Non-pigmented ciliary epithelial cell (primary cell): ENCODE measurements at places on chromosomes 12 and 14.

DNA sequence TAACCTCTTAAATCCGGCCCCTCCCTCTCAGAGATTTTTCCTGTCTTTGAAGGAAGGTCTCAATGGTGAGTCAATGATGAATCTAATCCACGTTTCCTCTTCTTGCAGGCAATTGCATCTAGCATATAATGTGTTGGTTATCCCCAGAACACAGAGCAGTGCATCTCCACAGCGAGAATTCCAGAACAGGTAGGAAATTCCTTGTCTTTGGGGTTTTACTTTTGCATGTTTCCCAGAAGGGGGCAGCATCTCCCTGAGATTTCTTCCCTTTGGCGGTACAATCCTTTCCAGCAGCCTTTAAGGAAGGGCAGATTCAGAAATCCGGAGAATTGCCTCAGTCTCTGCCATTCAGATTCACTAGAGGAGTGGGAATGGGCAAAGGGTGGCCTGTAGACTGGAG lies 128.0 kb downstream of the KCNA5 start:
- peak; percentile 2 for DNase-seq

DNA sequence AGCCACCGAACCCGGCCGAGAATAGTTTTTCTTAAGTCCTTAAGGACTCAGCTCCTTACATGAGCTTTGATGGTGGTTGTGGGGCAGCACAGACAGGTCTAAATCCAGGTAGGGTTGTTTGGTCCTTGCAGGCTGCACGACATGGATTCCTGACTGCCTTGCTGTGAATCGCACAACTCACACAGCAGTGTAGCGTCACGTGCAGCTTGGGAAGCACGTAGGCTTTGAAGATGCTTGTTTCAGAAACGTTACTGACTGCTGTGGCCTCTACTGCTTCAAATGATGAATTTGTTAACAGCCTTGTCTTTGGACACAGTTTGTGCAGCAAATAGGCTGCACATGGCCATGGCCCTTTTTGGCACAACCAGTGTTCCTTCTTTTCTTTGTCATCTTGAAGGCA lies 29.9 kb downstream of the ZBTB42 start:
- no peak for DNase-seq

DNA sequence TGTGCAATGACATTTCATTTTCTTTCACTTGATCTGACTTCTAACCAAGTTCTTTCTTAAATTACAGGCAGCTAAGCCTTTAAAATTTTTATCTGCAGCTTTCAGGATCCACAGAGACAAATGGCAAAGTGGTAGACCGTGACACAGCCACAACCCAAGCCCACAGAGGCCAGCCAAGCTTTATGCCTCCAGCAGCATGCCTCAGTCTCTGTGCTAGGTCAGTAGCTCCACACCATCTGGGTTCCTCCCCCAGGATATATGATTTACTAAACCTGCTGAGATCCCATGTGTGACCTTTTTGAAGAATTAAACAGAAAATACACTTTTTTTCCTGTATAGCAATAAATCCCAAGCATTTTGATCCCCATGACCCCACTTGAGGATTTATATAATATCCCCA lies 290.4 kb upstream of the CAND1 start:
- DNase-seq = no peak

DNA sequence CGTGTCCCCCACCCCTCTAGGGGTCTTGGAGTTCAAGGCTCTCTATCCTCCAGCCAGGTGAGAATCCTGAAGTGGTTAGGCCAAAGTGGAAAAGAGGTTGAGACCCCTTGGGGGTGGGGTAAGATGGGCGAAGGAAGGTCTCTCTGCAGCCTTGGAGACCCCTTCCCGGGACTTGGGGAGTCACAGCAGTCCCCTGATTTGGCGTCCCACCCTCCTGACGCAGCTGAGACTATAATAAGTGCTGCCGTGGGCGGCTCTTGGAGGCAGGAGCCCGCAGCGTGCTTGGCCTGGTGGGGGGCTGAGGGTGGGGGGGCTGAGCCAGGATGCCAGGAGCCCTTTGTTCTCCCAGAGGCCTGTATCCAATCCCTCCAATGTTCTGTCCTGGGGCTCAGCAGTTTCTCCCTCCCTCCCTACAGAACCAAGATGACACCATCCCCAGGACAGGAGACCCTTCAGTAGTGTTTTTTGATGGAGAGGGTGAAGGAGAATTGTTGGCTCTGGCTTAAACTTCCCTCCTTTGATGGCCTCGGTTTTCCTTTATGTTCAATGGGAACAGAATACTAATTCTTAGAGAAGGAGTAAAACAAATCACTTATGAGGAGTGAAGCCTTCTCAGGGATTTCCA lies 1.5 kb upstream of the AGAP2 start:
- DNase-seq = no peak

- DNase-seq = no peak
Observed at GRCh38 chr14:62696331-62696924, 348.8 kb downstream of the KCNH5 start.

GRCh38 chr12:75872762-75873161 lies 158.8 kb downstream of the PHLDA1 start:
- no peak for DNase-seq

- DNase-seq = no peak
Observed at GRCh38 chr12:26817183-26817591, 15.8 kb downstream of the ITPR2 start.

DNA sequence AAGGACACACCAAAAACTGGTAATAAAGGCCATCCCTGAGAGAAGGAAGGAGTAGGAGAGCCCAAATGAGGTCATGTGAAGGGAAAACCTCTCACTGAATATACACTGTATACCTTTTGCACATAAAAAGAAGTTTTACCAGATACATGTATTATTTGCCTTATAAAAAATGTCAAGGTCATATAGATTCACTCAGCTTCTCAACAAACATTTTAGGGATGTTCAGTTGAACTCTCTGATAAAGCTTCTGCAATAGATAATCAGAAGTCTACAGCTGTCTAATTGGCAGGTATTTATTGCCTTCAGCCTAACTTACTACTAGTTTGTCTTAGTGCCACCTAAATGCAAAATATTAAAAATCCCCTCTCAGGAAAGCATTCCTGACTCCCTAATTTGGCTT lies 8.7 kb downstream of the SLC11A2 start:
- no peak for DNase-seq

DNA sequence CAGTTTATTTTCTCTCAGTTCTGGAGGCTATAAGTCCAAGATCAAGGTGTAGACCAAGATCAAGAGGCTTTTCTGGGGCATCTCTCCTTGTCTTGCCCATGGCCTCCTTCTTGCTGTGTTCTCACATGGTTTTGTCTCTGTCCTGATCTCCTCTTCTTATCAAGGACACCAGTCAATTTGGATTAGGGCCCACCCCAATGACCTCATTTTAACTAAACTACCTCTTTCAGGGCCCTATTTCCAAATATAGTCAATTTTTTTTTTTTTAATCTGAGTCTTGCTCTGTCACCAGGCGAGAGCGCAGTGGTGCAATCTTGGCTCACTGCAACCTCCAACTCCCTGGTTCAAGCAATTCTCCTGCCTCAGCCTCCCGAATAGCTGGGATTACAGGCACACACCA lies 50.8 kb downstream of the TSHR start:
- no peak for DNase-seq

DNA sequence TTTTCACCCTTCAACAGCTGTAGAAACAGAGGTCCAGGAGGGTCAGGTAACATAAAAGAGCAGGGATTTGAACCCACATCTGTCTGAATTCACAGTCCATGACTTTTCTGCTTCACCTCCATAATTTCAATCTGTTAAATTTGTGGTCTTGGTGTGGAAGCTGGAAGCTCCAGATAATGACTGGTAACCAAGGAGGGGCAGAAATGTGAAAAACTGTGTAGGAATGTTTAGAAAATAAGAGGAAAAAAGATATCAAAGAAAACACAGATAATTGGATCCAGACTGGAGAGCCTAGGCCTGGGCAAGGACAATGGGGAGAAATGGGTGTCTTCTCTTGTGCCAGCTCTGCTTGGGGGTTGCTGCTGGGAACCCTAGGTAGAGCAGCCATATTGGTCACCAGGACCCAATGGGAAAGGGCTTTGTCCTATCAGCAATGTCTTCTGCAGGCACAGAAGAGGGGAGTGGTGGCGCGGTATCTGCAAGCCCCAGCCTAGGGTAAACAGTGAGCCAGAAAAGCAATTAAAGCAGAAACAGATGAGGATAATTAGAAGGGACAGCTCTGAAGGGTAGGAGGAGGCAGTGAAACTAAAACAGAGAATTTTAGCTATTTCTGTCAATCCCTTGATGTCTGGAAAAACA lies 54.3 kb upstream of the CCDC91 start:
- DNase-seq = no peak

DNA sequence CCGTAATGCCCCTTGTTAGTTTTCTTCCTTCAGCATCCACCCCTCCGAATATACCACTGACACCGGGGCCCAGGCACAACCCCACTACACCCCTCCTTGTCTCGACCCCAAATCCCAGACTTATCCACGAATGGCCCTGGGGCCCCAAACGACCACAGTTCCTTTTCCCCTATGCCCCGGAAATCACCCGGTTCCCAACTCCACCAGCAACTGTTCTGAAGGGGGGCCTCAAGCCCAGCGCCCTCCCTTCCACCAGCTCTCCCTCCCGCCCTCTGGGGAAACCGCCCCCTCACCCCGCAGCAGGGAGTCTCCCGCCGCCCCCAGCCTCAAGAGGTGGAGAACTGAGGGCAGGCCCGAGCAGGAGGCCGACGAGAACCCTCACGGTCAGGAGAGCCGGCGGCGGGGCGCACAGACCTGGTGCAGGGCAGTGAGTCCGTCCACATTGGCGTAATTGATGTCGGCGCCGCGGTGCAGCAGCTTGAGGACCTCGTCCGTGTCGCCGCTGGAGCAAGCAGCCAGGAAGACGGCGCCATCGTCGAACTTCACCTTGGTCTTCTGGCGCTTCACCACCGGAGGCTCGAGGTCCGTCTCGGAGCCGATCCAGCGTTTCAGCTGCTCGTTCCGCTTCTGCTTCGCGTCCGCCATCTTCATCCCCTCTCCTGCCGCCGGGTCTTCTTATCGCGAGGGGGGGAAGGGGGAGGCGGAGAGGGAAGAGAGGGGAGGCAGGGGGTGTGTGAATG lies 446 bp downstream of the PPP1R12A start:
- DNase-seq = no peak

- DNase-seq = no peak
Observed at GRCh38 chr12:124224535-124225110, 70.3 kb upstream of the RFLNA start.

- DNase-seq = no peak
Observed at GRCh38 chr12:19245106-19245505, 115.6 kb downstream of the PLEKHA5 start.

GRCh38 chr12:53977596-53978445 lies 3.1 kb upstream of the HOTAIR start:
- DNase-seq = no peak

- no peak for DNase-seq
Observed at GRCh38 chr12:6084261-6084968, 40.1 kb downstream of the VWF start.

- no peak for DNase-seq
Observed at GRCh38 chr12:1590221-1590979, 4.0 kb downstream of the FBXL14 start.

DNA sequence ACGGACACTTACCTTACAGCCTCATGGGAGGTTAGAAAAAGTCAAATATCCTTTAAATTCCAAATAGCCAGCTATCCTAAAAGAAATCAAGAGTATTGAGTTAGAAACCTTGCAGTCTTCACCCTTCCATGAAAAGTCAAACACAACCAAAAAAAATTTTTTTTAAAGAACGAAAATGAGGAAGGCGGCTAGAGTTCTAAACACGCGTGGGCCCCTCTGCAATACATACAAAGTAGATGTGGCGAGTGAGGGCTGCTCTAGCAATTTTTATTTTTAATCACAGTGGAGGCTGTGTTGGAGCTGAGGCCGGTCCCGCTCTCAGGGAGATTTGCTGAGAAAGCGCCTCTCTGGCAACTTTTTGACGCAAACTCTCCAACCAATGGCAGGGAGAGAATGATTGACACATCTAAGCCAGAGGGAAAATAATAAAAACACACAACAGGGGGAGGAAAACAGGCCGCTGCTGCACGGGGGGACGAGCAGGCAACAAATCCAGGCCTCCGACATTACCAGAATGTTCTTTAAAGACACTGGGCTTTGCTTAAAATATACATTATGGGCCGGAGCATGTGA lies at the start of gene OTX2:
Gene OTX2 (minus strand): TSS at position 333 of the 573 bp plus-strand sequence. CDS start 5,023 bp downstream, outside the sequence.
- no peak for DNase-seq

DNA sequence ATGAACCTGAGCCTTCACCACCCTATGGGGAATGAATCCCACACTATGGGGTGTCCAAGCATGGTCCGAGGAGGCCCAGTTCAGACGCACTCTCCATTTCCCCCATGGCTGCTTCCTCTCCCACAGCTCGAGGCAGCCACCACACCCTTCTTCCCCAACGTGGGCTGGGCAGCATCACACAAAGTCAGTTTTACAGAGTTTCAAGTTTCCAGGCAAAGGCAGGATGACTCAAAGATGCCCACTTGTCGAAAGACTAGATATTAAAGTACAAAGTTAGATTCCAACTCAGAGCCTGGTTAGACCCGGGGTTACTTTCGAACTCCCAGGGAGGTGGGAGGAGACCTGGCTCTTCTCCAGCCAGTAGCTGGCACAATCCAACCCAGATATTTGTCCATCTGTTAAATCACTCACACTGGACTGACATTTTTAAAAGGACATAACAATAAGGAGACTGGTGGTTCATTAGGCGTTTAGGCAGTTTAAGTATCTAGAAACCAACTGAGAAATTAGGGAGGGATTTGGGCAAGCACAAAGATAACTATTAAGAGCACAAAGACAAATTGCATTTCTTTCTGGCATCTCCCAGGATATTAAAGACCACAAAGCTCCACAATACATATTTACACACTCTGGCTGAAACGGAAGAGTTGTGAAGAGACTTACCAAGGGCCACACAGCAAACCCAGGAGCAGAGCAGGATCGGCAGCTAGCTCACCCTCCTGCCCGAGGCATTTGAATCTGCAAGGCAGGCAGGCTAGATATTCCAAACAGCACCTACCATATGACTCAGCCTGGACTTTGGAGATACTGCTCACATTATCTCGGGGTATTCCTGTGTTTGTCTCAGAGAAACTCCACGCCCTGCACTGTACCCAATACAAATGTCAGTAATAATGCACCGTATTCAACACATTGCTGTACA lies 34.8 kb downstream of the TMCC3 start:
- no peak for DNase-seq

DNA sequence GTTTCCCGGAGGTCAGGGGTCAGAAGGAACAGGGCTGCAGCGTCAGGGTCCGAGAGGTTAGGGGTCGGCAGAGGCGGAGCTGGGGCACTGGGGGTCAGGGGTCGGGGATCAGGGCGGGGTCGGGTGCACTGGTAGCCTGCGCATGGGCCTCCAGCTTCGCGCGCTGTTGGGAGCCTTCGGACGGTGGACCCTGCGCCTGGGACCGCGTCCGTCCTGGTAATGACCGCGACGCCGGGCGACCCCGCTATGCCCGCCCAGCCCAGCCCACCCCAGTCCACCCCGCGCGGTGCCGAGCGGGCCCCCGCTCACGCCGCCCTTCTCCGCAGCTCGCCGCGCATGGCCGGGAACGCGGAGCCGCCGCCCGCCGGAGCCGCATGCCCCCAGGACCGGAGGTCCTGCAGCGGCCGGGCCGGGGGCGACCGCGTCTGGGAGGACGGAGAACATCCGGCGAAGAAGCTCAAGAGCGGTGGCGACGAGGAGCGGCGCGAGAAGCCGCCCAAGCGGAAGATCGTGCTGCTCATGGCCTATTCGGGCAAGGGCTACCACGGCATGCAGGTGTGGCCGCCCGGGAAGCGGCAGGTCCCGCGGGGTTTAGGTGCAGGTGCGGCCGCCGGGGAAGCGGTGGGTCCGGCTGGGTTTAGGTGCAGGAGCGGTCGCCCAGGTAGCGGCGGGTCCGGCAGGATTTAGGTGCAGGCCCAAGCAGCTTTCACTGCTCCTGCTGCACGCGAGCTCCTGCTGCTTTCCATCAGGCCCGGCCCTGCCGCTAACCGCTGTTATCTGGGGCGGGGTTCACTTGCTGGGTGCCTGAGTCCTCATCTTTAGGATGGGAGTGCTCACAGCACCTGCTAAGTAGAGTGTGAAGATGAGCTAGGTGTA lies 743 bp downstream of the PUS1 start:
- DNase-seq = no peak
